Left forelimb (tissue), 1 donor: ENCODE measurements at places on chromosomes 1 and 21.

- no peak for DNase-seq
These were observed 1.1 kb downstream of the IL10RB start for GRCh38 chr21:33267250-33267649.

DNA sequence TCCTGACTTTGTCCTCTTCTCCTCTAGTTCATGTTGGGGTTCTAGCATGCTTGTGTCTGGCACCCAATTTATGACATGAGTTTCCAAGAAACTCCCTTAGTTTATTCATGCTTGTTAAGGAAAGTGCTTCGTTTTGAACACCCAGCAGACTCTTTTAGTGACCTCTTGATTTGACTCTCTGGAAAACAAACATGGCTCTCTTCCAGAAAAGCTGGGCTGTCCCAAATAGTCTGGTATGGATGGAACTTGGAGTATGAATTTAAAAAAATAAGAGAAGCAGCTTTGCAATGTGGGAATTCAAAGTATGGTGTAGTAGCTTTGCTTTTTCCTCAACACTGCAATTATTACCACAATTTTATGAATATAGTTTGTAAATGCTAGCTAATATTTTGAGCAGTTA, 143.4 kb upstream of the C8B start:
- DNase-seq, result no peak

DNA sequence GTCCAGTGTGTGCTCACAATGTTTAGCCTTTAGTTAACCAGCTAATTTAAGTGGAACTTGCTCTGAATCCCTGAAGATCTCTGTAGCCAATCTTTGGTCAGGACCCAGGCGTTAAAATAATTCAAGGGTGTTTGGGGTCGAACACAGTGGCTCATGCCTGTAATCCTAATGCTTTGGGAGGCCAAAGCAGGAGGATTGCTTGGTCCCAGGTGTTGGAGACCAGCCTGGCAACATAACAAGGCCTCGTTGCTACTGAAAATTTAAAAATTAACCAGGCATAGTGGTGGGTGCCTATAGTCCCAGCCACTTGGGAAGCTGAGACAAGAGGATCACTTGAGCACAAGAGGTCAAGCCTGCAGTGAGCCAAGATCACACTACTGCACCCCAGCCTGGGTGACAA, 94.3 kb downstream of the ITSN1 start:
- no peak for DNase-seq

GRCh38 chr1:59428828-59429227, 131.9 kb downstream of the FGGY start:
- DNase-seq, result no peak

DNA sequence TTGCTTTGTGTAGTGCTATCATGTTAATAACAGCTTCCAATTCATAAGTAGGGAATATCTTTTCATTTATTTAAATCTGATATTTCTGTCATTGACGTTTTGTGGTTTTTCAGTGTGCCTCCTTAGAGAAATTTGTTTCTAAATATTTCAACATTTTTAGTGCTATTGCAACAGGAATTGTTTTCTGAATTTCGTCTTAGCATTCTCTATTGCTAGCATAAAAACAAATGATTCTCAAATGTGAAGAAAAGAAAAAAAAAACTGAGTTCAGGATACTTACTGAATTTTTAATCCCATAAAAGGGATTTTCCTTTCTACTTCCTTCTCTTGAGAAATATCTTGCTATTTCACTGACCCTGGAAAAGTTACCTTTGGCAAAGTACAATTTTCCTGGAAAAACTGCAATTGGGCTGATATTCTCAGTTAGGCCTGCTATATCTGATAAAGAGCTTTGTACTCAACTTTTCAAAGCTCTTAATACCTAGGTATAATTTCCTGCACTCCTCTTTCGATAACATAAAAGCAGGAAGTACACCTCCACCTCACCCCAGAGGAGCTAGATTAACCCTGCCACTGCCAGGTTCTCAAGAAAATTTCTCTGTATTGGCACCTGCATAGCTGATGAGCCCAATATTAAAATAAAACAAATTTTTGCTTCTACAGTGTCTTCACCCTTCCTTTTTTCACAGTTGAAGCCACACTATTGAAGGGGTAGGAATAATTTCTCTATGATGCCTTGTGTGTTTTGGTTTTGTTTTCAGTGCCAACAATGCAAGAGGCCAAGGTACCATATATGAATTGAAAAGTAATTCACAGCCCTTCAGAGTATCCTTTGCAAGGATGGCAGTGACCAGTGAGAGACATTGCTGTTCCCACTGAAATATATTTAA, 35.6 kb downstream of the PTPN14 start:
- DNase-seq, result no peak

DNA sequence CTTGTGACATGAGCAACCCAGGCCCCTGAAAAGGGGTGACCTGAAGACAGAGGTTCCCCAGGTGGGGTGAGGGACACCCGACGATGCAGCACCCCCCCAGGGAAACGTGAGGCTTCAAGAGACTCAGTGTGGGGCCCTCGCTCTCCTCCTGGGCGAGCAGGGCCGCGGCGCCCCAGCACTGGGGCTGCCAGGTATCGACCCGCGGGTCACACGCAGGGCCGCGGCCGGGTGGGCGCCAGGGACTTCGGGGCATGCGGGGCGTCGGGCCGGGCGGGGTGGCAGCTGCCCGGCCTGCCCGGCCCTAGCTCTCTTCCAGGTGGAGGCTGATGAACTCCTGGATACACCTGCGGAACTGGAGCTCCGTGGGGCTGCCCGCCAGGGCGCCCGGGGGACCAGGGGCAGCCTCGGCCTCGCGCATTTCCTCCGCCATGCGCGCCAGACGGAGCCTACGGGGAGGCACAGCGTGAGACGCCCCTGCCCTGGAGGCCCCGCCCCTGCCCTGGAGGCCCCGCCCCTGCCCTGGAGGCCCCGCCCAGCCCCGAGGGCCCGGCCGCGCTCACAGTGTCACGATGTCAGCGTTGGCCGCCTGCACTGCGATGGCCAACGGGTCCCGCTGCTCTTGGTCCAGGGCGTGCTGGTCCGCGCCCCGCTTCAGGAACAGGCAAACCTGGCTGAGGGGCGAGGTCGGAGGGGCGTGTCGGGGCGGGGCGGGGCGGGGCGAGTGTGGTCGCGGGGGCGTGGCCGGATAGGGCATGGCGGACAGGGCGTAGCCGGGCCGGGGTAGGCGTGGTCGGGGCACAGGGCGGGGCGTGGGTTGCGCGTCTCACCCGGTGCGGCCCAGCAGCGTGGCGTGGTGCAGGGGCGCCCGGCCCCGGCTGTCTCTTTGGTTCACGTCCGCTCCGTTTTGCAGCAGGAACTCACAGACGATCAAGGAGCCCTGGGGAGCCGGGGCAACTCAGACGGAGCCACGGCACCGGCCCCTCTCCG, 13.3 kb downstream of the SCNN1D start:
- no peak for DNase-seq

DNA sequence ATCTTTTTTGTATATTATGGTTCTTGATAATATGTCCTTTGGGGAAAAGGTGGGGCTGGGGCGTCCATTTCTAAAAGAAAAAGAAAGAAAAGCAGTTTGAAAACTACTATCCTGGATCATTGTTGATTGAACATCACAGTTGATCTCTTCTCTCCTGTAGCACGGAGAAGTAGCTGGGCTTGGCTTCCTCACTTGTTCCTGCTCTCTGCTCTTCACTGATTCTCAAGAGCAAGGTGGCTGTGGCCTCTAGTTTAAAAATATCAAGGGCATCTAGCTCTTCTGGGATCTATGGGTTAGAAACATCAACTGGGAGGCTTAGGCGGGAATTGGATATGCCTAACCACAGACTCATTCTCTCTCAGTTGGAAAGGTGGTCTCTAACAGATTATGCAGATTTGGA, 38.1 kb upstream of the EPHA8 start:
- DNase-seq, result no peak

DNA sequence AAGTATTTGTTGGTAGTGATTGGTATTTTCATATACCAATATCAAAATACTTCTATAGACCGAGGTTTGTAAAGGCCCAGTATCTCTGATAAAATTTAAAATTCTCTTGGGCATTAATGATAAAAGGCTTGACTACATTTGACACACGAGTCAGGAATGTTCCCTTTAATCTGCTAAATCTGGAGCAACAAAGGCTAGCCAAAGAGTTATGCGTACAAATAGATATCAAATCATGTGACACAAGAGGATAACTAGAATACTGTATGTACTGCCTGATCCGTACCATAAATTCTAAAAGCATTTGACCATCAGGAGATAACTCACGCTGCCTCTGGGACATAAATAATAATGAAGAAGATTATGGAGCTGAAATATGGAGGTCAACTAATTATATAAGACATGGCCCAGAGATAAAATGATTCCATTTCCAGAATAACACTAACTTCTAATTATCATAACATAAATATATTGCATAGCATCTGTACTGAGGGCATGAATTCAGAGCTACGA, 64.2 kb upstream of the SH3GLB1 start:
- DNase-seq, result no peak

- no peak for DNase-seq
These were observed 590.8 kb upstream of the PRMT6 start for GRCh38 chr1:106465666-106466065.

DNA sequence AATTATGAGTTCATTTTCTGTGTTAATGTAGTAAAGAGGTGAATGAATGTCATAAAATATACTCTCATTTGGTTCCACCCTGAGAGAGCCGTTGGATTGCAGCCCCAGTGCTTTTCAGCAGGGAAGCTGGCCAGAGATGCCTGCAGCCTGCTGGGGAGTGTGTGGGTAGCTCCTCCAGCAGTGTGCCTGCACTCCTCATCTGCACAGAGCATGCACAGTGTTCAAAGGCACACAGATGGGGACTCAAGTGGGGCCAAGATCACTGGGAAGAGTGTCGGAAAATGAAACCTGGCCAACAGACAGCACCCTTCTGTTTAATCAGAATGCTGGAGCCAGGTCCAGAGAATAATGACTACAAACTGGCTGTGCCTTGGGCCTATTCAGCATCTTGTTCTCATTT, 206.8 kb downstream of the ST6GALNAC3 start:
- no peak for DNase-seq

- DNase-seq, result no peak
These were observed 120.7 kb upstream of the TMPRSS15 start for GRCh38 chr21:18524097-18524880.

DNA sequence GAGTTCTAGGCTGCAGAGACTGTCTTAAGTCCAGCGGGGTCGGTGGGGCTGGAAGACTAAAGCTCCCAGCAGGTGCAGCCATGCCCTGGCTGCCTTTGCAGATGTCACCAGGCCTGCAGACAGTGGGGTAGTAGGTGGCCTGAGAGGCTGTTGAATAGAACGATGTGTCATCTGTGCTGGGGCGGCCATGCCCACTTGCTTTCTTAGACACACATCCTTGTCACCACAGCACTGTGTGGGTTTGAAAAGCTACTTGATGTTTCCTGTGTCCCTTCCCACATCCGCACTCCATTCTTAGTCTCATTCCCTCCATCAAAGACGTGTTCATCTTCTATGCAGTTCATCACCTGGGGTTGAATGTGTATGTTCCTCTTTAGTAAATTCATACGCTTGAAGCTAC, 184.5 kb upstream of the TMEM51 start:
- no peak for DNase-seq
